ENCODE measurements at places on chromosomes 13 and 19.

GRCh38 chr13:113539176-113539575 is 45.4 kb upstream of the TFDP1 start:
- no peak for DNase-seq

- DNase-seq = no peak
These were observed 247.3 kb upstream of the MAB21L1 start for GRCh38 chr13:35723821-35724220.

GRCh38 chr19:3234800-3235199 is 10.3 kb downstream of the CELF5 start:
- no peak for DNase-seq

- DNase-seq = no peak
These were observed 15.8 kb upstream of the PTPRS start for GRCh38 chr19:5356428-5356827.

DNA sequence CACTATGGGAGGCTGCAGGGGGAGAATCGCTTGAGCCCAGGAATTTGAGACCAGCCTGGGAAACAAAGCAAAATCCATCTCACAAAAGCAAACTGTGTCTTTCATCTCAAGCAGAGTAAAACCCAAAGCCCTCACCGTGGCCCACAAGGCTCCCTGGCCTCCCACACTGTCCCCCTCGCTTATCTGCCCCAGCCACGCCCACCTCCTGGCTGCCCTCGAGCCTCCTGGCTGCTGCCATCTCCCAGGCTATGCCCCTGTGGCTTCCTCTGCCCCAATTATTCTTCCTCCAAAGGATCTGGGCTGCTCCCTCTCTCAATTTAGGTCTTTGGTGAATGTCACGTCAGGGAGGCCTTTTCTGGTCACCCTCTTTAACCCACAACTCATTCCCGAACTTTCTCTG is 3.6 kb downstream of the RABAC1 start:
- no peak for DNase-seq
